ENCODE measurements at places on chromosomes 16 and 17. TPM values are rescaled to one million over a fixed set of nuclear protein-coding genes. Genes with fewer than 3 reads are reported as not detected.

TMEM132E gene
- total RNA-seq = not detected

EXOC3L1 gene
- 0.99 TPM for total RNA-seq

KRT32 gene
- total RNA-seq = 0.21 TPM

SIRT7 gene
- 32.9 TPM for total RNA-seq

TP53TG3 gene
- total RNA-seq = not detected

OR4D1 gene
- total RNA-seq = not detected

KCNJ12 gene
- 0.07 TPM for total RNA-seq

KRTAP4-11 gene
- not detected for total RNA-seq

DHX58 gene
- 3.6 TPM for total RNA-seq

AURKB gene
- 59.1 TPM for total RNA-seq

CCL11 gene
- total RNA-seq = not detected

CCDC57 gene
- 16.5 TPM for total RNA-seq

RHBDF2 gene
- total RNA-seq = 31.3 TPM

NETO2 gene
- 44.2 TPM for total RNA-seq

GPR179 gene
- not detected for total RNA-seq

MC1R gene
- 1.7 TPM for total RNA-seq

MAF gene
- 16.7 TPM for total RNA-seq

SYNGR3 gene
- 2.1 TPM for total RNA-seq

KRT40 gene
- not detected for total RNA-seq

SPAG7 gene
- 64.7 TPM for total RNA-seq

AXIN1 gene
- total RNA-seq = 34.9 TPM

MMP28 gene
- 64.9 TPM for total RNA-seq

TBL3 gene
- 119 TPM for total RNA-seq

EFNB3 gene
- total RNA-seq = 2.0 TPM
